ENCODE measurements at places on chromosomes 1 and 21.

GRCh38 chr1:88462096-88462487, 222.0 kb upstream of the PKN2 start:
- DNase-seq: no peak

GRCh38 chr1:233340966-233341516, 13.5 kb downstream of the MAP3K21 start:
- DNase-seq: no peak

DNA sequence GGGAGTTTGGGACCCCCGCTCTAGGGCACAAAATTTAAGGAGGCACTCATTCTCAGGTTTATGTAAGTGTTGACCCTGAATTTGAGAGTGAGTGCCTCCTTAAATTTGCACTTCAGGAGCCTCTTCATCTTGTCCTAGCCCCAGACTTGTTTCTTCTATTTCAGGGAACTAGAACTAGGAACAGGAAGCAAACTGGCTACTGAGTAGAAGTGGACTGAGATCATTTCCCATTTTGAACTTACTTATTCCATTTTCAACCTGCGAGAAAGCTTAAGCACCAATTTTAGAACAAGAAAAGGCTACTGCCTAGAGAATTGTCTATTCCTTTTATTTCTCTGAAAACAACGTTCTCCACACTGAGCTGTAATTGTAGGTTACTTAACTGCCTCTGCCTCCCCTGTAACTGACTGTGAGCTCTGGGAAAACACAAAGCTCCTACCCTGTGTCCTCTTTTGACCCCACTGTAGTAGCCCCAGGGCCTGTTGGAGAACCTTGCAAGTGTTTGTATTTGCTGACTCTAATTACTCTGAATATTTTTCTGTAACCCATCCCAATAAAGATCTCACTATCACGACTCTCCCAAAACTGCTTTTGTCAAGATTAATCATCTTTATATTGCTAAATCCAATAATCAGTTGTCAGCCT, 2.5 kb downstream of the PPT1 start:
- DNase-seq: no peak

- no peak for DNase-seq
These were observed 19.8 kb downstream of the VPS45 start for GRCh38 chr1:150087415-150087814.

- DNase-seq: no peak
These were observed 6.6 kb upstream of the MED18 start for GRCh38 chr1:28322194-28322593.

GRCh38 chr1:228454238-228454637, 32.9 kb upstream of the RNF187 start:
- no peak for DNase-seq

DNA sequence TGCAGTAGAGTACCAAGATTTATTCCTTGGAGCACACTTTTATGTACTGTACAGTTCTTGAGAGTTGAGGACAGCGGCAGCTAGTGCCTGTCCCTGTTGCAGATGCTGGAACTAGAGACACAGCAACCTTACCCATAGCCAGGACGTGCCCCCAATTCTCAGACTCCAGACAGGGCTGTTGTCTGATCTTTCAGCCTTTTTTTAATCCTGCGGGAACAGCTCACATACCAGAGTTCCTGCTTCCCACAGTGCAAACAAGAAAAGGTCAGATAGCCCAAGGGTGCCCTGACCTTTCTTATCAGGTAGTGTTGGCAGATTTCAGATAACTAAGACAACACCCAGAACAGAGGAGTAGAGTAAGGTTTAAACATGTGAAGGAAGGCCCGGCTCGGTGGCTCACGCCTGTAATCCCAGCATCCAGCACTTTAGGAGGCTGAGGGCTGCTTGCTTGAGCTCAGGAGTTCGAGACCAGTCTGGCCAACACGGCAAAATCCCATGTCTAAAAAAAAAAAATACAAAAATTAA, 78.5 kb downstream of the DOP1B start:
- DNase-seq: no peak

GRCh38 chr1:34663031-34663430, 91.8 kb upstream of the GJB5 start:
- DNase-seq: no peak

GRCh38 chr1:110594456-110595352, 11.5 kb downstream of the KCNA2 start:
- no peak for DNase-seq

GRCh38 chr1:109950038-109950437, 34.5 kb upstream of the AHCYL1 start:
- DNase-seq: no peak

DNA sequence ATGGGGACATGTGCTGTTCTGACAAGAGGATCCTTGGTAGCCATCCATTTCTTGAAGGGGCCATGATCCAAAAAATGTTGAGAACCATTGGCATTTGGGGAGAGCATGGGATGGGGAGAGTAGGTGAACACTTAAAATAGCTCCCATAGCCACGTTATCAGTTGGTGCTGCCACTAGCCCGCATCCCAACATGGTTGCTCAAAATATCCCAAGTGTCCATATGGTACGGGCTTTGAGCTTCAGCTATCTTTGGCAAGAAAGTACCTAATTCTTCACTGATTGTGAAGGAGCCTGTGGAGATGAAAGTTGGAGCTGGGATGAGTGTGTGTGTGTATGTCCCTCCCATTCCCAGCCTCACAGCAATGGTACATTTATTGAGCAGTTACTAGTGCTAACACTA, 3.1 kb upstream of the ZNF648 start:
- DNase-seq: no peak

- DNase-seq: no peak
These were observed 219.8 kb downstream of the DAB1 start for GRCh38 chr1:57204091-57204490.

DNA sequence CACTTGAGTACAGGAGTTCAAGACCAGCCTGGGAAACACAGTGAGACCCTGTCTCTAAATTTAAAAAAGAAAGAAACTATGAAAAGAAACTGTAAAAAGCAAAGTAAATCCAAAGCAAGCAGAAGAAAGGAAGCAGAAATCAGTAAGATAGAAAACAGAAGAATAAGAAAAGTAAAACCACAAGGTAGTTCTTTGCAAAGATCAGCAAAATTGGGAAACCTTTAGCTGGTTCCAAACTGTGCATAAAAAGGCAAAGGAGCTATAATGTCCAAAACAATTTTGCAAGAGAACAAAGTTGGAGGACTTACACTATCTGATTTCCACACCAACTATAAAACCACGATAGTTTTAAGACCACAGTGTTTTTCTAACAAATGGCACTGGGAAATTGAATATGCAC, 218.8 kb downstream of the RPS6KC1 start:
- no peak for DNase-seq

- no peak for DNase-seq
These were observed 33.3 kb downstream of the TMEM51 start for GRCh38 chr1:15186846-15187151.

DNA sequence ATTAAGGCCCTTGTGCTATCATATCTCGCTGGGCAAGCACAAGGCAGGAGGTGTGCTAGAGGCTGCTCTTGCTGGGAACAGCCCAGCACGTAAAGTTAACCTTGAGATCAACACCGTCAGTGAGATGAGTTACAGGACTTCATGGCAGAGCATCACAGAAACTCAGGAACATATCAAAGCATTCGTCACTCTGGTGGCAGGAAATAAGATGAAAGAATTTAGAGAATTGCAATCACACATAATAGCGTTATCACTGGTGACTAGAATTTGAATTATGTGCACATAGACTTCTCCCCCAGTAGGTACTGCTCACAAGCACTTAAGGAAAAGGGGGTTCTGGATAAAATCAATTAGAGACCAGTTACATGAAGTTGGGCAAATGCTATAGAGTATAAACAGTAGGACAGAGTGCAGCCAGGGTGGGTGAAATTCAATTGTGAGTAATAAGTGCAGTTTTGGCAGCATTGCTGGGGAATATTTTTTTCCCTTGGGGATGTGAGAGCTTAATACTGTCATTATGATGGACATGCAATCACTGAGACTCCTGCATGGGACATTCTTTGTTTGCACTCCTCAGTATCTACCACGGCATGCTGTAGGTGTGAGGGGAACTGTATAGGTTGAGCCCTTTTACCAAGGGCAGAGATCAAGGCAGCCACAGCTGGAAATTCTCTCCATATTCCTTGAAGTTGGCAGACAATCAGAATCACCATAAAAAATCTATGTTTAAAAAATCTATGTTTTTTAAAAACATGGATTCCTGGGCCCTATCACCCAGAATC, 44.2 kb upstream of the ARHGAP29 start:
- no peak for DNase-seq

GRCh38 chr21:28393279-28393678, 599.4 kb downstream of the LTN1 start:
- no peak for DNase-seq

- no peak for DNase-seq
These were observed 31.8 kb downstream of the NTNG1 start for GRCh38 chr1:107172450-107173170.
